Cortex of kidney (tissue), 1 donor: ENCODE measurements at places on chromosomes 13 and 19.

DNA sequence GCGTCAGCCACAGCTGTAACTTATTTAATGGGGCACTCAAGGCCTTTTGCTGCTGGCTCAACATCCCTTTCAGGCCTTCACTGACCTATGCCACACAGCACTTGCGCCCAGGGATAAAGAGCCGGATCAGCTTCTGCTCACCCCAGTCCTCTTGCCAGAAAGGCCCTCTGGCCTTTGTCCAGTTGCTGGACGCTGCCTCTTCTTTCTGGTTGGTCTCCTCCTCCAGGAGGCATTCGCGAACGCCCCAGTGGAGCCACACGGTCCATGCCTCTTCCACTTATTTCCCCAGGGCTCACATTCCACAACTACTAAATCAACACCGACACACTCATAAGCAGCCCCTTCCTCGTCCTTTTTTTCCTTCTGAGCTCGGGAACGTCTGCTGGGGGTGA, 3.7 kb upstream of the ZNF329 start:
- no peak for DNase-seq

GRCh38 chr13:35157143-35157755, 215.2 kb downstream of the NBEA start:
- no peak for DNase-seq

- no peak for DNase-seq
Measured at GRCh38 chr13:45198041-45198440, 2.8 kb downstream of the KCTD4 start.

GRCh38 chr19:40565910-40566495, 10.7 kb upstream of the SHKBP1 start:
- DNase-seq: no peak

- DNase-seq: no peak
Measured at GRCh38 chr13:77497350-77497749, 38.2 kb upstream of the SCEL start.

- DNase-seq: no peak
Measured at GRCh38 chr13:31311921-31312320, 112.1 kb downstream of the B3GLCT start.

GRCh38 chr13:64531400-64531799, 2698.7 kb downstream of the PCDH9 start:
- no peak for DNase-seq

DNA sequence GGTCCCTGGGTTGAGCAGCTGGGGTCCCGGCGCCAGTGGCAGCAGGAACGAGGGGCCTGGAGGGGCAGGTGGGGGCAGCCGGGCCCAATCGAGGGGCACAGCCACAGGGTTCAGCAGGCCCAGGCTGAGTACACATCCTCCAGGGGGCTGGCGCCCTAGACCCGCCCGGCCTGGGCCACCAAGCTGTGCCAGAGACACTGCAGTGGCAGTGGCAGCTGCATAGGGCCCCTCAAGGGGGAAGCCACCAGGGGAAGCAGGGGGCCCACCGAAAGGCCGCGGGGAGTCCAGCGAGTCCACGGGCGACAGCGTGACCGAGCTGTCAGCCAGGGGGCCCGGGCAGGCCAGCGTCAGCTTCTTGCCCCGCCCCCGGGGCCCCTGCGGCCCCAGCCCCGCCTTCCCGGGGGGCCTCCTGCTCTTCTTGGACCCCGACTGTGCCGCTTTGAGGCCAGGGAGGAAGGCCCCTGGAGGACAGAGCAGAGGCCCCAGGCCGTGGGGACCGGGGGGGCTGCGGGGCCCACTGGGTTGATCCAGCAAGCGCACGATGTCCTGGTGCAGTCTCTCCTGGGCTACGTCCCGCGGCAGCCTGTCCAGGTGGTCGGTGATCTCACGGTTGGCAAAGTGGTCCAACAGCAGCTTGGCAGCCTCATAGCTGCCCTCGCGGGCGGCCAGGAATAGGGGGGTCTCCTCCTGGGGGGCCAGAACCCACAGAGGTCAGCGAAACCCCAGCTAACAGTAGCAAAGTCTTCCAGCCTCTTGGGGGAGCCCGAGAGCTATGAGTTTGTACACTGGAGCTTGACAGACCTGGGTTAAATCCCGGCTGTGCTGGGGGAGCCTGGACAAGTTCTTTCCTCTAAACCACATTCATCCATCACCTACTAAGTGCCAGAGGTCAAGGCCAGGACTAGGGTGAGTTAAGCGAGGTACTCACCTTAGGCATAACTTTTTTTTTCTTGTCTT, 39.5 kb downstream of the NOTCH3 start:
- no peak for DNase-seq

DNA sequence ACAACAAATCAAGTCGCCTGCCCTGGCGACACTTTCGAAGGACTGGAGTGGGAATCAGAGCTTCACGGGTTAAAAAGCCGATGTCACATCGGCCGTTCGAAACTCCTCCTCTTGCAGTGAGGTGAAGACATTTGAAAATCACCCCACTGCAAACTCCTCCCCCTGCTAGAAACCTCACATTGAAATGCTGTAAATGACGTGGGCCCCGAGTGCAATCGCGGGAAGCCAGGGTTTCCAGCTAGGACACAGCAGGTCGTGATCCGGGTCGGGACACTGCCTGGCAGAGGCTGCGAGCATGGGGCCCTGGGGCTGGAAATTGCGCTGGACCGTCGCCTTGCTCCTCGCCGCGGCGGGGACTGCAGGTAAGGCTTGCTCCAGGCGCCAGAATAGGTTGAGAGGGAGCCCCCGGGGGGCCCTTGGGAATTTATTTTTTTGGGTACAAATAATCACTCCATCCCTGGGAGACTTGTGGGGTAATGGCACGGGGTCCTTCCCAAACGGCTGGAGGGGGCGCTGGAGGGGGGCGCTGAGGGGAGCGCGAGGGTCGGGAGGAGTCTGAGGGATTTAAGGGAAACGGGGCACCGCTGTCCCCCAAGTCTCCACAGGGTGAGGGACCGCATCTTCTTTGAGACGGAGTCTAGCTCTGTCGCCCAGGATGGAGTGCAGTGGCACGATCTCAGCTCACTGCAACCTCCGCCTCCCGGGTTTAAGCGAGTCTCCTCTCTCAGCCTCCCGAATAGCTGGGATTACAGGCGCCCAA, at the start of gene LDLR:
LDLR (plus strand) TSS at position 210 of the 760 bp plus-strand sequence; CDS start at position 296, 86 bp downstream.
- DNase-seq: no peak

- no peak for DNase-seq
Measured at GRCh38 chr19:7934766-7935165, 8.7 kb downstream of the TIMM44 start.

- no peak for DNase-seq
Measured at GRCh38 chr13:103430368-103430767, 364.2 kb upstream of the SLC10A2 start.
